NCI-H187 treated with DMSO at 0.1 percent for 48 hours (cell line): ENCODE measurements at places on chromosomes 3 and 15.

DNA sequence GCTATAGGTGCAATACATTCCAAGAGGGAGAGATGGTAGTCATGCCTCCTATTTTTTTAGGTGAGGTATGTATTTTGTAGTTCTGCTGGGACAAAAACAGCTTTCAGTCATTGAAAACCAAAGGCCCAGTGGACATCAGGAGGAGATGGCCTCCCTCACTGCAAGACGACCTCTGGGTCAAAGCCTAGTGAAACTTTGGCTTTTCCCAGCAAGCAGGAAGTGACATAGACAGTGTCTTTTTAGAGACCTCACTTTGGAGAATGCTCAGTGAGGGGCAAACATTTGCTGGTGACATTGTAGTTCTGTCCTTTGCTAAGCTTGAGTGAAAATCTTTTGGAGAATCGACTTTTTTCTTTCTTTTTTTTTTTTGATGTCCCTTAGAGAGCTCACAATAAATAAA is 27.3 kb downstream of the LIPC start:
- no peak for DNase-seq

GRCh38 chr3:60707452-60708020 is 543.7 kb downstream of the FHIT start:
- no peak for DNase-seq

GRCh38 chr15:80436511-80437307 is 32.5 kb downstream of the ARNT2 start:
- DNase-seq = no peak

DNA sequence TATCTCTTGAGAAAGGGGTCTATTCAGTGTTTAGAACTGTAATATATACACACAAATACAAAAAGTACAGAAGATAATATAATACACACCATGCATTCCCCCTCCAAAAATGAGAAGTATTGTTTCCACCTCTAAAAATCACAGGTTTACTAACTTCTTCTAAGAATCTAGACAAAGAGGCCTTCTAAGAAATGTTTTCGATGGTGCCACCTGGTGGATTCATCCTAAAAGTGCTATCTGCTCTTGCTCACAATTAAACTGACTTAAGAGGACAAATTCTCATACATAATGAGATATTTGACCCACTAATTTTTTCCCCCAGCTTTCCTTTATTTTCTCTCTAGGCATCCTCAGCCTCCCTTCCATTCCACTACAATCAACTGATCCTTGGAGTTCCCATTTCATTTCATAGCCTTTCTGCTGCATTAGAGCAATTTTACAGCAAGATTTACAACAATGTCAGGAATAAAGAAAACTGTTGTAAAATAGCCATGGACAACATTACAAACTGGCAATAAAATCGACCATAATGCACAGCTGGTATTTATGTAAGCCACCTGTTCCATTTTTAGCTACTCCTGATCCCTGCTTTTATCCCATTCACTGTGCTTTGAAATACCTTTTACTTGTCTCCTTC is 124.6 kb downstream of the ARRDC4 start:
- DNase-seq = peak; percentile 16

GRCh38 chr3:13538520-13539291 is 10.2 kb upstream of the FBLN2 start:
- DNase-seq = no peak

DNA sequence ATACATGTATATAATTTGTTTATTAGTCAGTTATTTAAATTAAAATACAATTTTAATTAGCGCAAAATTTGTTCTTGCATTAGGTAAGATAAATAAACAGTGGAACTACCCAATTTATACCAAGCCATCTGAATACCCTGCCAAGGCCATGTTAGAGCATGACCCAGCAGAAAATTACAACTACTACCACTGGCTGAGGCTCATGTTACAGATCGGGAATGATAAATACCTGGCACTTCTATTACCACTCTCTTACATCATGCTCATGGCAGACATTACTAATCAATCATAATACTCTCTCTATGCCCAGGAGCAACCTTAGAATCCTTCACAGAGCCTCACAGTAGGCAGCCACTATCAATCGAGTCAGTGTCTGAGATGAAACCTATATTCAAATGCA is 21.2 kb upstream of the LMOD3 start:
- DNase-seq = no peak

DNA sequence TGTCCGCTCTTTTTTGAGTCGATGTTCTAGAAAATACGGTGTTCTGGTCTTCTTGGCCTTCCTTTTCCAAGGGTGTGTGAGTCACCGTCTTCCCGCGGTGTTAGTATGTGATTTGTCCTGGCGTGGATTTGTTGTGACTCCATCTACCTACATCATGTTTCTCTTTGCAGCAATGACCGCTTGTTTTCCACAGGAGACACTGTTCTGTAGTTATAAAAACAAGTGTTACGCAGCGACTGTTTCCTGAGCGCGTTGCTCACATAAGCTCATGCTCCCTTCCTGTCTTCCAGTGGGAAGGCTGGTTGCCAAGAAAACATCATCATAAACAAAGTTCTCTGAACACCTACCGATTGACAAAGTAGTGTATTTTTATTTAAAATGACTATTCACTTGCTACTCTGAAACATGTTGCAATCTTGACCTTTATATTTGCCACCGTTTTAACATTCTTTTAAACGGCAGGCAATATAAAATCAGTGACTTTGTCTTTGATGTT is 19.0 kb downstream of the USP13 start:
- no peak for DNase-seq

DNA sequence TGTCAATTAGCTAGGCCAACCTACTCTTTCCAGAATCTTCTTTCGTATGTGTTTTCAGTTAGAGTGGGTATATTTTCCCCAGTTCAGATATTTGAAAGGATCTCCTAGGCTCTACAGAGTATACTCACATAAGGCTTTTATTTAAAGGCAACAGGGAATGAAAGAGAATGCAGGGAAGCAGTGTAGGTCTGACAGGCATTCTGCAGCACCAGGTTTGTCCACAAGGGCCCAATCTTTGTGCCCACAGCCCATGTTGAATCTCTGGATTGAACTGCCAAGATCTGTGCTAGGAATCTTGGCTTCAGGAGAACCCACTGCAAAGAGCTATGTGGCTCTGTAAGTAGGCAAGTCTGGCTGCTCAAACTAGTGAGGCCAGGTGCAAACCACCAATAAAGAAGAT is 24.2 kb upstream of the GALNT15 start:
- DNase-seq = no peak

DNA sequence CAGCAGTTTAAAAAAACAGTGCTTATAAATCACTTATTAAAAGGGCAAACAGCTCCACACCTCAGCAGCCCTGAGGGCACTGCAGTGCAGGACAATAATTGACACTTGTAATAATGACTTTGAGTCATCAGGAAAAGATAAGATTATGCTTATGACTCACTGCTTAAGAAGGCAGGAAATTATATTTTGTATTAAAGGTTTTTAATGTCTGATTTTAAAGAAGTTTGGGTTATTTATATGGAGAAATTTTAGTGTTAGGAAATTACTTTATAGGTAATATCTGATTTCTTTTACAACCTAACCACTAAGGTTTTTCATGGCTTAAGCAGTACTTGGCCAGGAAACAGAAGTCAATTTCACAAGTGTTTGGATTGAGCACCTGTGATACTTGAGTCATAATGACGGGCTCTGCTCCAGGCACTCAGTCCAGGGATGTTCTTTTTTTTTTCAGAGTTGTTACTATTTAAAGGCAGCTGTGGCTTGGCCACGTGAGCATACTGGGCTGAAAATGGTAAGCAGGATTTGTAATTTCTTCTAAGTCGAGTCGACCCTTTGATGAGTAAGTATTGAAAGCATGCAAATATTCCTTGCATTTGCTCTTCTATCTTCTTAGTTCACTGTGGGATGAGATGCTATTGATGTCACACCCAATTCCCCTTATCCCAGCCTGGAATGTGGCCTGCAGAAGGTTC is 21.6 kb upstream of the SLC6A20 start:
- peak; percentile 33 for DNase-seq

GRCh38 chr3:174633342-174633741 is 225.8 kb upstream of the NAALADL2 start:
- DNase-seq = no peak

DNA sequence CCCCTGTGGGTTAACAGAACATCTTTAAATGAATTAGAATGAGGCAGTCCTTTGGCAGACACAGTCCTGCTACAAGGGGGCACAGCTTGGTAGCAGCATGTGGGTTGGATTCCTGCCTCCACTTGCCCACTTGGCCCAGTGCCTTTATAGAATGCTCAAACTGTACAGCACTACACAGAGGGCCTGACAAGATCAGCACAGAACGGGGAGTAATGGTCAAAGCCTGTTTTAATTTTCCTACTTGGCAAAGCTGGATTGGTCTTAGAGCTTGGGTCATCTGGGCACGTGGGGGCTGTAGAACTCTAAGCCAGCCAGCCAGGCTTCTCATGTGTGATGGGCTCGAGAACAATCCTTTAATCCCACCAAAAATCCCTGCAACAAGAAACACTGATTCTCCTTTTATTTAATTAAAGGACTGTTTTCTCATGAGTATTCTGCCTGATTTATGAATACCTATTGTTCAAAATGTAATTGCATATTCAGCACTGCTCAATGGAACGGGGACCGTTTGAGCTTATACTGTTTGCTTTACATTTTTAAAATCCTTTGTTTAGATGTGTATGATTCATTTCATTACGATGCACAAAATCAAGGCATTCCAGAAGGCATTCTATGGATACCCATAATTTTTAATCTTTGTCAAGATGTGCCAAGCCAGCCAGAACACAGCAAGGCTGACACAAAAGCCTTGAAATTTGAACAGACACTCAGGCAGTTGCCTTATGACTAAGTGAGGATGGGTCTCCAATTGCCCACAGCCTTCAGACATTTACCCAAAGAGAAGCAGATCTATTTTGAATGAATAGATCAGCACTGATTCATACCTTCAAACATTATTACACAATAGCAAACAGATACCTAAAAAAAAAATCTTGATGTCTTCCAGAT is 249.3 kb upstream of the TGFBR2 start:
- no peak for DNase-seq

DNA sequence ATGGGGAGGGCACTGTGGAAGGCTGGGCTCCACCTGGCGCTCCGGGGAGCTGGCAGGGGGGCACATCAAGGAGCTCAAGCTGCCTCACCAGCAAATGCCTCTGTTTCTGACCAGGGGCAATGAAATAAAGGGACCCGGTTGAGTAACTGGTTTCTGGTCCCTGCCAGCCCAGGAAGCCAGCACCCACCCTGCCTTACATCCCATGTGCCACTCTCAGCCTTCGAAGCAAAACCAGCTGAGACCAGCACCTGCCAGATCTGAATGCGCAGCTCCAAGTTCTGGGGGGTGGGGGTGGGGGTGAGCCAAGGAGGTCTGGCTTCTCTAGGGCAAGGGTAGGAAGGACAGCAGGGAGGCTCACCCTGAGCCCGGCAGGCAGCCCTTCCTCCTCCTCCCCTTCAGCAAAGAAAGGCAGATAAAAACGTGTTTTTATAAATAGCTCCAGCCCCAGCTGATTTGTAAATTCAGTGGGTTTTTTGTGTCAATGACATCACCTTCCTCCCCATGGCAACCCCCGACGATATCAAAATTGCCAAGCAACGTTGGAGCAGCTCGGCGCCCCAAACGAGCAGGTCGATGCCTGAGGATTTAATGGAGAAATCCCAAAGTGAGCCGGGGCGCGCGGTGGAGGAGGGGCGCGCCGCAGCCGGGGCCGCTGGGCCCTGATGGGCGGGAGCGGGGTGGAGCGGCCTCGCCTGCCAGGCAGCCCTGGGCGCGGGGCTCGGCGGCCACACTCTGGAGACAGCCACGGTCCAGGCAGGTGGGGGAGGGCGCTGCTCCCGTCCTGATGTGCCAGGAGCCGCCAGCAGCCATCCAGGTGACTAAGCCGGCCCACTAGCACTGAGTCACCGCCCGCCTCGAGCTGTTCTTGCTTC is at the start of gene PAK6:
Gene PAK6, plus strand, starts transcription at position 532 of the 872 bp plus-strand sequence. CDS start 25,723 bp downstream, outside the sequence.
- DNase-seq = no peak

GRCh38 chr3:102791641-102792589 is 357.1 kb downstream of the ZPLD1 start:
- DNase-seq = no peak

- DNase-seq = no peak
These were observed 107.2 kb downstream of the IL1RAP start for GRCh38 chr3:190620886-190621608.
